Endothelial cell of umbilical vein (primary cell): ENCODE measurements at places on chromosomes 5 and 9. TPM values are rescaled to one million over a fixed set of nuclear protein-coding genes. Genes with fewer than 3 reads are reported as not detected.

DNA sequence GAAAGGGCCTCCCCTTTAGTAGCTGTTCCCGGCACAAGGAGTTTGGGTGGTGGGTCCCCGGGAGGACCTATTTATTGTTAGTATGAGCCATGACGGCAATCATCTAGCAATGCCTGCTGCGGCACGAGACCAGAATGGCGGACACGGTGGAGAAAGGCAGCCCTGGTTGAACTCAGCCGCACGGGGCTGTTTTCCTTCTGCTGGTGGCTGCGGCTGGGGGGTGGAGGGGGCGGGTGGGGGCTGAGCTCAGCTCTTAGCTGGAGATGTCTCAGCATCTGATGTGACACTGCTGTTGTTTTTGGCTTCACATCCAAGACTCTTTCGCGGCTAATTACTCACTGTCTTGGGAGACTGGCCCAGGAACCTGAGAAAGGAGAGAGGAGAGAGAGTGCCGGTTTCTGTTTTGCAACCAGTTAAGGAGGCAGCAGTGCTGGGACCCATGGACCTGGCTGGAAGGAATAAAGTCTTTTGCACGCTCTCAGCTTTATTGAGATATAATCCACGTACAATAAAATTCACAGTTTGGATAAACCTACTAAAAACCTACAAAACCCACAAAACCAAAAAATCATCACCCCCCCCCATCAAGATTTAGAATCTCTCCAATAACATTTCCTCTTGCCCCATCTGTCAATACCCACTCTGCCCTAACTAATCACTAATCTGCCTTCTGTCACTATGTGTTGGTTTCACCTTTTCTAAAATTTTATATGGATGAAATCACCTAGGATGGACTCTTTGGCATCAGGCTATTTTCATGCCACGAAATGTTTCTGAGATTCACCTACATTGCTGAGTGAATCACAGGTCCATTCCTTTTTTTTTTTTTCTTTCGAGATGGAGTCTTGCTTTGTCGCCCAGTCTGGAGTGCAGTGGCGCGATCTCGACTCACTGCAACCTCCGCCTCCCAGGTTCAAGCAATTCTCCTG, 81.8 kb upstream of the NEURL1B start:
- DNase-seq, result no peak

DNA sequence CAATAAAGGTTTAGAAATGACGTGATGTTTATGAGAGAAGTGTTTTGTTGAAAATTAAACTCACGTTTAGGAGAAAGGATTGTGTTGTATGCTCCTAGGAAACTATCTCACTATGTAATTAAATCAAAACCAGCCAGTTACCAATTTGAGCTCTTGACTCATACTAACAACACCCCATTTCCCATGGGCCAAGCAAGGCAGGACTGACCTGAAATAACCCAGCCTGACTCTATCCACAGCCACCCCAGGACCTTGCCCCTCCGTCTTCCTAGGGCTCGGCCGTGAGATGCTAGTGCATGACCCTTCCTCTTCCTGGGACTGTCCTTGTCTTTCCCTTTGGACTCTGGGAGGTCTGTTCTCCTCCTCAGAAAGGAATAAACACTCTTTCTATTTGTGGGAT, 16.4 kb downstream of the TLR4 start:
- no peak for DNase-seq

DNA sequence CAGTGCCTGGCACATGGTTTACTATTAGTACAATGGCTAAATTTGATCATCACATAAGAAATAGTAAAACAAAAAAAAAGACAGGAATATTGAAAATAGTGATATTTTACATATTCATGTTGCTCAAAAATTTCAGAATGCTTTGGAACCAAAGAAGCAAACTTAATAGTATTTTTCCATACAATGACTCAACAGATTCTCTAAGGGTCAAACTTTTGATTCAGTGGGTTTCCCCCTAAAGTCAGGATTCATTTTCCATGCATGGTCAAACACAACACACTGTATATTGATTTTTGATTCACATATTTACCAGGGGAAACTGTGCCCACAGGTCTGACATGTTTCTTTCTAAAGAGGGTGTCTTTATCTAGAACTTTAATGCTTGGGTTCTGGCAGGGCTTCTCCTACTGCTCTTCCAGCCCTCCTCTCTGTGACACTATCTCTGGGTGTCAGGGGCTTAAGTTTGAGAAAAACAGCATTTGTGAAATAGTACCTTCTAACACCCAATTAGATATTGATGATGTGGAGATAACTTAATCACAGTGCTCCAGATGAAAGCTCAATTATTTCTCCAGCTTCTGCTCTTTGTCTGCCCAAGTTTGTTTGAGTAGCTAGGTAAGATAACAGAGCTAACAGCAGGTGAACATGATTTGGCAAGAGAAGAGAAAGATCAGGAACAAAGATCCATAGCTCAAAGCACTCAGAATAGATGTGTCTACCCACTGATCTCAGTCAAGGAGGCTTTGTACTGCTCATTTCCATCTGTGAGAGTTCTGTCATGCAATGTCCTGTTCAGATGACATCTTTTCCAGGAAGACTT, 35.5 kb upstream of the ELL2 start:
- no peak for DNase-seq

GRCh38 chr5:93586736-93587596, 3.9 kb downstream of the NR2F1 start:
- DNase-seq, result no peak

DNA sequence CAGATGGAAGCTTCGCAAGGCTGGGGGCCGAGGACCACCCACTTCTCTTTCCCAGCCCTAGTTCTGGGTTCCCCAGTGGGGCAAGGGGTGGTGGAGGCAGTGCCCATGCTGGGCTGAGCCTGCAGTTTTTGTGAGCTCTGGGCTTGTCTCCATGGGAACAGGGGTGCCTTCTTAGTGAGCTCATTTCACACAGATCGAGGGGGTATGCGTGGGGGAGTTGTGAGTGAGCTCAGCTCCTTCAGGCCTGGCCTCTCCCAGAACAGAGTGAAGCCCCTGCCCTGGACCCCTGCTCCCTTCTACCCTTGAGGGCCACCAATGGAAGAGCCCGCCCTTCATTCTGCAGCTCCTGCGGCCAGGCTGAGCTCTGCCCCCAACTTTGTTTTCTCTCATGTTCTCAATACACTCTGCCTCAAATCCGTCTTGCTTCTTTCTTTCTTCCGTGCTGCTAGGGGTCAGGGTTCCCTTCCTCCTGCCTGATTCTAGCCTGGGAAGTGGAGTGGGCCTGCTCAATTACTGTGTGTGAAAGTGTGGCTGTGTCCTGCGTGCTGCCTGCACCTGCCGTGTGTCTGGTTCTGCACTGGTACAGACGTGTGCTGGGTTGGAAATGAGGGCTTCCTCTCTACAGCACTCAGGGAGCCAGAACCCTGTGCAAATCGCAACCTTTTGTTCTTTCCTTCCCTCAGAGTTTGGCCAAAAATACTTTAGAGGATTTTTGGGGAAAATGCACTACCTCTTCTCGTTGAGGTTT, 9.0 kb upstream of the MYOZ3 start:
- no peak for DNase-seq

The SPATA31D4 gene
- total RNA-seq, result not detected in 2 replicates

The SLC25A2 gene
- 0.39 and 0.46 TPM in 2 replicates for total RNA-seq

The SPINK6 gene
- not detected in 2 replicates for total RNA-seq
